ENCODE measurements at places on chromosomes 1 and 21.

GRCh38 chr1:226798427-226799411 is 59.6 kb upstream of the ITPKB start:
- DNase-seq = no peak

DNA sequence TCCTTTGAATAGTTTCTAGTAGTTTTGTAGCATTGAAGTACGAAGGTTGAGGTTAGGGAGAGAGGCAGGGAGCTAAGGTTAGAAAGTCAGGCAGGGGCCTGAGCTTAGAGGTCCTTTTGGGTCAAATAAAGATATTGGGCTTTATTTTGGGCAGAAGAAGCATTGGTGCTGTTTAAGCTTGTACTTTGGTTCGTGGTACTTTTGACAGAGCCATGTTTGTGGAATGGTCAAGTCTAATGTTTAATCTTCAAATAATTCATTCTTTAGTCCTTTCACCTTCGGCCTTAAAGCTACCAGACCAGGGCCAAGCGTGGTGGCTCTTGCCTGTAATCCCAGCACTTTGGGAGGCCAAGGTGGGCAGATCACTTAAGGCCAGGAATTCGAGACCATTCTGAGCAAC is 12.5 kb downstream of the FGGY start:
- no peak for DNase-seq

- DNase-seq = peak; percentile 97
Measured at GRCh38 chr1:231460614-231461013, 38.5 kb upstream of the EGLN1 start.

- no peak for DNase-seq
Measured at GRCh38 chr1:93399781-93400180, 48.1 kb upstream of the FNBP1L start.

DNA sequence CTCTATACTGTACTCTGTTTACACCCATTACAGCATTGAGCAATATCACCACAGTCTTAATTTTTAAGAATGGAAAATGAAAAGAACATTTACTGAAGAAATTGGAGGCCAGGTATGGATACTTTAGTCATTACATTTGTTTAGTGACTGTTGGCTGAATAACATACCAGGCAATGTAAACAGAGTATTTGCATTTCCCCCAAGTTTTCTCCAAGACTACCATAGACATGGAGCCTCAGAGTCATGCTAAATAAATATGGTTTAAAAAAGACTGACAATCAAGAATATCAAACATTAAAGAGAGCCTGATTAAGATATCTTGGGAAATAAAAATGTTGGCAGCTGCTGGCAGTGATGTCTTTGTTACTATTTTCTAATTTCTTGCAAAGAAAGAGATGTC is 136.9 kb upstream of the ADAMTS5 start:
- DNase-seq = no peak

DNA sequence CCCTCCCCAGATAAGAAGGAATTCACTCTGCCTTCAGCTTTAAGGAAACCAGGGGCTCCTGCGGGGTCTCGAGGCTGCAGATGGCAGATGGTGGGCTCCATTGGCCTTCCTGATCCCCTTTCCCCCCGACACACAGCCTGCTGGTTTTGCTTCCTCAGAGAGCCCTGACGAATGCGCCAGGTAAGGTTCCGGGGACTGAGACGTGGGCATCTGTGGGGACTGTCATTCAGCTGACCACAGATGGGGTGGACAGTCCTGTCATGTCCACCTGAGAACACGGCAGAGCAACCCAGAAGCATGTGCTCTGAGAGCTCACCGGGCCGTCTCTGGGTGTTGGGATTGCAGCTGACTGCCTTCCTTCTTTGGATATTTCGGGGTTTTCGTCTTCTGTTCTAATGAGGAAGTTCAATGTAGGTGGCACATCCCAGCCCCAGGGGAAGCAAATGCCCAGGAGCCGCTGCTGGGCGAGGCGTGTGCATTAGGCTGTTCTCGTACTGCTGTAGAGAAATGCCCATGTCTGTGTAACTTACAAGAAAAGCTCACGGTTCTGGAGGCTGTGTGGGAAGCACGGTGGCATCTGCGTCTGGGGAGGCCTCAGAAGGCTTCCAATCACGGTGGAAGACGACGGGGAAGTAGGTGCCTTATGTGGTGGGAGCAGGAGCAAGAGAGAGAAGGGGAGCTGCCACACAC is 22.6 kb upstream of the TTC34 start:
- DNase-seq = no peak

- no peak for DNase-seq
Measured at GRCh38 chr1:234226113-234226818, 147.0 kb upstream of the COA6 start.

DNA sequence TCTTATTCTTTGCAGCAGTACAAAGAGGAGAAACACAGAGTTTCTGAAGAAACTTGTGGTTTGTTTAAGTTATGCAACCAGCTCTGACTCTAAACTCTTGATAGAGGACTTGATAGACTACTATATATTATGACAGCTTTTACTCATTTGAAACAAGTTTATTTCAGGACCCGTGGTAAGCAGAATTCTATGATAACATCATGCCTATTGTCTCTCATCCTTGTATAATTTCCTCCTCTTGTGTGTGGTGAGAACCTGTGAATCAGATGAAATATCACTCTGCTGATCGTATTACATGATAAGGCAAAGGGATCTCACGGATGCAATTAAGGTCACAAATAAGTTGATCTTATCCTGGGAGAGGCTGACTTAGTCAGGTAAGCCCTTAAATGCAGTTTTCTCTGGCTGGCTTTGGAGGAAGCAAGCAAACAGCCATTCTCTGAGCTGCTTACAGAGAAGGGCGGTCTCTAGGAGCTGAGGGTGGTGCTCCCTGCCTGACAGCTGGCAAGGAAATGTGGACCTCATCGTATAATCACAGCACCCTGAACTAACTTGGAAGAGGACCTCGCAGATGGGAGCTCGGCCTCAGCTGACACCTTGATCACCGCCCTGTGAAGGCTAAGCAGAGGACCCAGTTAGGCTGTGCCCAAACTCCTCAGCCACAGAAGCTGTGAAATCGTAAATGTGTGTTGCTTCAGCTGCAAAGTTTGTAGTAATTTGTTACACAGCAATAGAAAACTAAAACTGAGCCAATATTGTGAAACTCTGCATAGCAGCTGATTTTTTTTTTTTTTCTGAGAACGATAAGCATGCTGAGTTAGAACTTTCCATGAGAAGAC is 151.1 kb upstream of the DPT start:
- DNase-seq = no peak

DNA sequence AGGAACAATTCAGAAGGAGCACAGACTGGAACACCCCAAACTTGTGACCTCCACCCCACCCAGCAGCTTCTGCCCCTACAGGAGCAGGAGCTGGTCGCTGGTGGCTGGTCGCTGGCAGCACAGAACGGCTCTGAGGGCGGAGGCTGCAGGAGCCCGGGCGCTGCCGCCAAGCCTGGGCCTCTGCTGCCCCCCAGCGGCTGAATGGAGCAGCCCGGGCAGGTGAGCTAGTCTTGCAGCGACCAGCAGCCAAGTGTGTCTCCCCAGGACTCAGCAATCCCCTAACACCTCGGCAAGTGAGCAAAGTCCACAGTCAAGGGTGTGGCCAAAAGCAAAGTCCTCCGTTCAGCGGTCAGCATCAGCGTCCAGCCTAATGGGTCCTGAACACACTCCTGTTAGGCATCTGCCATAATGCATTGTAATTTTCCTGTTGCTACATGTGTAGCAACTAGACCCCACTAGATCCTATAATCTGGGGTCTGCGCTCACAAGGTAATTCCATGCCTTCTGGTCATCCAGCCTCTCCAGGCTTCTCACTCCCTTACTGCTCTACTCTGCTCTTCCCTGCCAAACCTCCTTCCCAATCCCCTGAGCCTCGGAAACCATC is 12.1 kb upstream of the GJB5 start:
- DNase-seq = peak; percentile 69

- DNase-seq = no peak
Measured at GRCh38 chr1:61486783-61487536, 238.0 kb downstream of the TM2D1 start.

- DNase-seq = no peak
Measured at GRCh38 chr1:233654658-233655280, 40.9 kb downstream of the KCNK1 start.

DNA sequence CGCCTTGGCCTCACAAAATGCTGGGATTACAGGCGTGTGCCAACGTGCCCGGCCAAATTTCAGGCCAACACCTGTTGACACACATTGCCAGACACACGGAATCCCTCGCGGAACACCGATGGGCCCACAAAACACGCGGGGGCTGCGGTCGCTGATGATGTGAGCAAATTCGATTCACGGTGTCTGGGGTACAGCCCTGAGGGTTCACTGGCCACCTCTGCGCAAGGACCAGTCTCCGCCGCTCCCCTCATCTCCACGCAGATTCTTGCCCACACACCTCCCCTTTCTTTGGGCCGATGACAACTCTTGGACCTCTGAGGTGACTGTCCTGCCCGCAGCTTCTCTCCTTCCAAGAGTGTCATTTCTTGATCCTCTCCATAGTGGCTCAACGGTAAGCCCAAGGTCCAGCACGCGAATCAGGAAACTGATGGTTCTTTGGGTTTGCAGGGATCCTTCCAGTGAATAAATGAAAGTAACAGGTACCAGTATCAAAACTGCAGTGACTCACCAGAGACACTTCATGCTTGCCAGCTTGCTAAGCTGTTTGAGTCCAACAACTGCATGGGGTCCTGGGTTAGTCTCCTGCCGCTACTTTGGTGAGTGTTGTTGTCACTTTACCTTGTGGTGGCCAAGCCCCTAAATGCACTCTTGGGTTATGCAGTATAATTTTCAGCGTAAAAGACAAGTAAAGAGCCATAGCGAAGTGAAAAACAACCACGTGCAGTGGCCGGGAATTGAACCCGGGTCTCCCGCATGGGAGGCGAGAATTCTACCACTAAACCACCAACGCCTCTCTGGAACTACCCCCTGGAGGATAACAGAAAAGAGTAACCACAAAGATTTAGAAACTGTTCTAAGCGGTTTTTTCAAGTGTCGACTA is 11.0 kb upstream of the RNU1-3 start:
- DNase-seq = peak; percentile 88

DNA sequence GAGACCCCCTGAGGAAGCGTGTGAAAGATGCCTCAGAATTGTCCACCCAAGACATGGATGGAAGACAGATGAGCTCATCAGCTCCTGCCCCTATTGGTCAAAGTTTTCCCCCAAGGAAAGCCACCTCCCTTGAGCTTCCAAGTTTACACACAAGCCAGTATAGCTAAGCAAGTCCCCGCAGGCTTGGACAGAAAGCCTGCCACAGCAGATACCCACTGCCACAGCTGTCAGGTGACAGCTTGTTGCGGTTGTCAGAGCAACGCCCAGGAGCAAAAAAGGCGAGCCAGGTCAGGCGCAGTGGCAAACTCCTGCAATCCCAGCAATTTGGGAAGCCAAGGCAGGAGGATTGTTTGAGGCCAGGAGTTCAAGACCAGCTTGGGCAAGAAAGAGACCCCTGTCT is 60.9 kb upstream of the IFNAR2 start:
- no peak for DNase-seq

DNA sequence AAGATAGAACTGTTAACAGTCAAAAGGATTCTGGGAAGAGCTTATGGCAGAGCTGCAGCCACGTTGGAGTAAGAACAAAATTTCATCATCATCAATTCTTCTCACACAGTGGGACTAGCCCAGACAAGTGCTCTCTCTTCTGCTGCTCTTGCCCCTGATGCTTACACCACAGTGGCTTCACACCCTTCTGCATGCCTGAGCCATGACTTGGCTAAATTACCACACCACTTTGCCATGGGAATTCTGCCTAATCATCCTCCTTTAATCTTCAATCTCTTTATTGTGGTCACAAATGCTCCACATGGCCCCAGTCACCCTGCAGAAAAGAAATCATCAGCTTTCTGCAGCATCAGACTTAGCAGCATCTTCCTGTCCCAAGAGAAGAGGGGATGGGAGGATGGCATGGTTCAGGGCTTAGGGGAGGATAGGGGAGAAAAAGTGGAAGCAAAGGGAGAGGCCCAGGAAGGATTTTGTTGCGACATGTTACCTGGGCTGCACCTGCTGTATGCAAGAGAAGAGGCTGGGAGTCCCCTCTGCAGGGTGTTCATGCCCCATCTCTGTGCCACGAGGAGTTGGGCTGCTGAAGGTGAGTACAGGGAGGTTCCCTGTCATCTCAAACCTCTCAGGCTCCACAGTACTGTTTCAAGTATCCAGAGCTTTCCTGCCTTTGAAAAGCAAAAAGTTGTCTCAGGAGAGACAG is 9.0 kb upstream of the RPTN start:
- no peak for DNase-seq

- no peak for DNase-seq
Measured at GRCh38 chr1:151897991-151898431, 11.3 kb downstream of the THEM4 start.

GRCh38 chr1:21361506-21361905 is 71.2 kb upstream of the ECE1 start:
- no peak for DNase-seq

DNA sequence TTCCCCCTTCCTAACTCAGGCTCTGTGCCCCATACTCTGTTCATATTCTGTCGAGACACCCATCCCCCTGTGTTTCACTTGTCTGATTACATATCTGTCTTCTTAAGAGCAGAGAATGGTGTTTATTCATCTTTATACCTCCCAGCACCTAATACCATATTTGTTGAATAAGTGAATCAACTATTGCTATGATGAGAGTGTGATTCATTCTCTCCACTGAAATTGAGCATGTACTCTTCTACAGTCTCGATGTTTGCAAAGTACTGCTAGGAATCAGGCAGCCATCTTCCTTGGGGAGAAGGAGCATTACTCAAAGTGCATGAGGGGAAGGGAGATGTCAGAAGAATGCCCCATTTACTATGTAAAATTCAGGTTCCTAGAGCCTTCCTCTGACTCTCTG is 27.0 kb downstream of the TBX15 start:
- no peak for DNase-seq

GRCh38 chr1:214552174-214552608 is 789 bp upstream of the PTPN14 start:
- no peak for DNase-seq

DNA sequence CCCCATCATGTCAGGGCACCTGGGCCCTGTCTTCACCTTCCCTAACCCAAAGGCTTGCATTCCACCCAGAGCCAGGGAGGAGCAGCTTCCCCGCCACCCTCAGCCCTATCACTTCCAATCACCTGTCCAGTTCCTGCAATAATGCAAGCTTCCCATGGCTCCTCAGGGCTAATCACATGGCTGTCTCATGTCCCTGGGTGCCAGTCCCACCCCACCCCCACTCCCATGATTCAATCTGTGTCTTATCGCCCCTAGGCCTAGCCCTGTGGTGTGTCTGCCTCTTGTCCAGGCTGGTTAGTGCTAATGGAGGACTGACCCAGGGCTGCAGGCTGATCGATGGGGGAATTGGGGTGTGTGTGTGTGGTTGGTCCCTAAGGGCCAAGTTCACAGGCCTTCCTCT is 11.0 kb upstream of the PEAR1 start:
- DNase-seq = no peak

- no peak for DNase-seq
Measured at GRCh38 chr21:34834852-34835501, 166.2 kb downstream of the CLIC6 start.

Measured in KBM-7 (cell line).